Neural crest cell (in vitro differentiated cells): ENCODE measurements at places on chromosomes 4 and X. TPM values are rescaled to one million over a fixed set of nuclear protein-coding genes. Genes with fewer than 3 reads are reported as not detected.

SHOX gene
- 0.14 and 0.16 TPM in 2 replicates for total RNA-seq

FATE1 gene
- total RNA-seq = not detected in 2 replicates

S100P gene
- total RNA-seq = not detected in 2 replicates

DDIT4L gene
- 0.14 and 0.18 TPM in 2 replicates for total RNA-seq

KCND1 gene
- total RNA-seq = 1.2 TPM in 2 replicates

SLC7A11 gene
- 18.7 and 19.2 TPM in 2 replicates for total RNA-seq

GRCh38 chr4:184763150-184763780 is 29.4 kb upstream of the CENPU start:
- no peaks in the 10 kb centered on the region for H3K27me3 ChIP-seq
- no peak overlapping the region for H3K27ac ChIP-seq
- no peak for DNase-seq

DNA sequence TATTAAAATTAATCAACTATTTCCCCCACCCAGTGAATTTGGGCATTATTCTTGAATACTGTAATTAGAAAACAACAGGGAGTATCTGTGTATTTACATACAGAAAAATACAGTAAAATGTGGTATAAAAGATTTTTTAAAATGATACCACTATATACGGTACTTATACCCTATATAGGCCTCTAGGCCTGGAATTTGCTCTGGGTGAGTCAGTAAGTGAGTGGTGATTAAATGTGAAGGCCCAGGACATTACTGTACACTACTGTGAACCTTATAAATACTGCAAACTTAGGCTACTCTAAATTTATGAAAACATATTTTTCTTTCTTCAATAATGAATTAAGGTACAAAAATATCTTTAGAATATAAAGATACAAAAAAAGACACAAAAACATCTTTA is 6.3 kb upstream of the CSN3 start:
- H3K27ac ChIP-seq = no peak overlapping the region
- H3K4me1 ChIP-seq = no peaks in the 10 kb centered on the region
- H3K36me3 ChIP-seq = no peaks in the 10 kb centered on the region

DNA sequence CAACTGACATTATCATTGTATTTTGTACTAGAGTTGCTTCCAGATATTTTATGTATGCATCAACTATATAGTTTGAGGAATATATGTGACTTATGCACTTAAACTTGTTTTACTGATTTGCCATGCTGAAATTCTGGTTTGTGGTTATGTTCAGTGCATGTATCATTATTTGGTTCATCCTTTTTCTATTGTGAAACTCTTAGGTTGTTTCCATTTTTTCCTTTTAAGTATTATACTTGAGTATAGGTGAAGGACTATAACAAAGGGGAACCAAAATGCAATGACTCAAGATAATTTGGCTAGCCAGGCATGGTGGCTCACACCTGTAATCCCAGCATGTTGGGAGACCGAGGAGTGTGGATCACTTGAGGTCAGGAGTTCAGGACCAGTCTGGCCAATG is 21.1 kb upstream of the EPGN start:
- peaks cover 6% of the 10 kb centered on the region for H3K36me3 ChIP-seq
- DNase-seq = no peak
- H3K4me3 ChIP-seq = no peak overlapping the region
- no peaks in the 10 kb centered on the region for H3K27me3 ChIP-seq
- no peak overlapping the region for H3K27ac ChIP-seq
- no peaks in the 10 kb centered on the region for H3K4me1 ChIP-seq

DNA sequence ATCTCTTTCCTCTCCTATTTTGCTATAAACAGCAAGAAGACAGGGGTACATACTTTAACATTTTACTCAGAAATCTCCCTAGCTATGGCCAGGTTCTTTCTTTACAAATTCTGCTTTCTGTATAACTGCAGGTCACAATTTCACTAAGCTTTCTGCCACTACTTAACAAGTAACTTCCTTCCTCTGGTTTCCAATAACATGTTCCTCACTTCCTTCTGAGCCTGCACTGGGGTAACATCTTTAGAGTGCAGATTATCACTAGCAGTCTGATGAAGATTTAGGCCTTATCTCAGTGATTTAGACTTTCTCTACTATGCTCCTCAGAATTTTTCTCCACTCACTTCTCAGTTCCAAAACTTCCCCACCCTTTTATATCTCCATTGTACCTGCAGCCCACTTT is 1930.5 kb upstream of the AGA start:
- no peaks in the 10 kb centered on the region for H3K27me3 ChIP-seq
- H3K4me1 ChIP-seq = no peaks in the 10 kb centered on the region
- no peak for DNase-seq
- no peaks in the 10 kb centered on the region for H3K36me3 ChIP-seq
- H3K4me3 ChIP-seq = no peak overlapping the region

DNA sequence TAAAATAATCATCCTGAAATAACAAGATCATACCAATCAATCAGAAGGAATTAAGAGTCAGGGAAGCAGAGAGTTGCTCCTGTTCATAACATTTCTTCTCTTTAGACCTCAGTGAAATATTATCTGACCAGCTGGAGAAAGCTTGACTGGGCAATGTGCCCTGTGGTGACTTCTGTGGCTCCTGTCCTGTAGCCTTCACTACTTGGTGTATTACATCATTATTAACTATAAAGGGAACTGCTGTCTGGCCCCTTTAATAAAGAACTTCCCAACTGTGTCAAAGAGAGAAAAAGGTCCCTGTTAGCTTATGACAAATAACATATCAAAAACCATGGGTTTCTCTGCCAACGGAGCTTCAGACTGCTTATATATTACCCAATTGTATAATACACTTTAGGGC is 18.0 kb downstream of the OPHN1 start:
- H3K4me1 ChIP-seq = no peaks in the 10 kb centered on the region
- H3K4me3 ChIP-seq = no peak overlapping the region
- no peaks in the 10 kb centered on the region for H3K27me3 ChIP-seq
- no peak for DNase-seq

DNA sequence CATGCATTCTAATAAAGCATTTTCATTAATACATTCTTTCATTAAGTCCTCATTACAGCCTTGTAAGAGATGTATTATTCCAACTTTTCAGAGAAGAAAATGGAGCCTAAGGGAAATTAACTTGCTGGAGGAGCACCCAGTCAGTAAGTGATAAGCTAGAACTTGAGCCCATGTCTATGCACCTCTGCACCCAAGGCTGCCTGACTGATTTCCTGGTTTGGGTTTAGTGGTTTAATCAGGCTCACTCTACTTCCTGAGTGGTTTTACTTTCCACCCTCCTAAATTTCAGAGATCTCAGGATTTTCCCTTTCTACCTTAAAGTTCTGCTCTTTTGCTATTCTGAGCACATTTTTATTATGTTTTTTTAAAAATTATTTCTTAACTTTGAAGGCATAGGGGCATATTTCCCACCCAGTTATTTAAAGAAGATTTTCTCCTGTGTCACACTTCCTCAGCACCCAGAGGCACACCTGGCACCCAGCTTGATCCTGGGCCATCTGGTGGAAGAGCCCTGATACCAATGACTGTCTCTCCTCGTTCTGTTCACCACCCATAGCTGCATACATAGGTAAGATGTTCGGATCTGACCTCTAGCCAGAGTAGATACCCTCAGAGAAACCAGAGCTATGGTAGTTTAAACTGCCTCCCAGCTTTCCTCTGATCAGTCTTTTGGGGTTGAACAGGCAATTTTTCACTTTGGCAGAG is 10.4 kb downstream of the CORIN start:
- H3K4me3 ChIP-seq = no peak overlapping the region
- peaks cover 3% of the 10 kb centered on the region for H3K4me1 ChIP-seq

- no peaks in the 10 kb centered on the region for H3K4me1 ChIP-seq
- H3K27ac ChIP-seq = no peak overlapping the region
- DNase-seq = no peak
- peaks cover 8% of the 10 kb centered on the region for H3K36me3 ChIP-seq
- no peaks in the 10 kb centered on the region for H3K27me3 ChIP-seq
- H3K4me3 ChIP-seq = no peak overlapping the region
Measured at GRCh38 chr4:168758351-168758876, 251.6 kb downstream of the CBR4 start.

DNA sequence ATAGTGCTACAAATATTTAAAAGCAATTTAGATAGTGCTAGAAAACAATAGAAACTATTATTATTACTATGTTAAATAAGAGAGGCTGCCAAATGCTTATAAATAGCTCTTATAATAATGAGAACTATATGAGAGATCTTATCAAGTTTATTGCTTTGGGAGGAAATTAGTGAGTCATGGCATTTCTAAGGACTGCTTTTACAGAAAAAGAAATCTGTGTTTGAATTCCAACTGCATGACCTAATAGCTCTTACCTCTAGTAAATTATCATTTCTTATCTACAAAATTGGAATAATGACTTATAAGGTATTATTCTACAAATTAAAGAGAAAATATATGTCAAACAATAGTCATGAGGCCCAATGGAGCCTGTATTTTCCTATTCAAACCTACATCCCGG is 177.2 kb downstream of the GABRG1 start:
- H3K4me1 ChIP-seq = no peaks in the 10 kb centered on the region
- no peak overlapping the region for H3K27ac ChIP-seq
- no peak for DNase-seq
- no peak overlapping the region for H3K4me3 ChIP-seq
- H3K27me3 ChIP-seq = peaks cover 2% of the 10 kb centered on the region

GRCh38 chr4:12791536-12791935 is 692.6 kb downstream of the RAB28 start:
- no peak overlapping the region for H3K4me3 ChIP-seq
- H3K27me3 ChIP-seq = no peaks in the 10 kb centered on the region
- no peaks in the 10 kb centered on the region for H3K4me1 ChIP-seq

- H3K36me3 ChIP-seq = peaks cover 6% of the 10 kb centered on the region
- no peak overlapping the region for H3K27ac ChIP-seq
- H3K4me3 ChIP-seq = no peak overlapping the region
Measured at GRCh38 chr4:130249002-130249401, 1153.0 kb downstream of the C4orf33 start.

GRCh38 chr4:26083987-26084386 is 170.0 kb downstream of the SMIM20 start:
- no peaks in the 10 kb centered on the region for H3K4me1 ChIP-seq
- no peak for DNase-seq
- H3K4me3 ChIP-seq = no peak overlapping the region
- peaks cover 19% of the 10 kb centered on the region for H3K27me3 ChIP-seq
- H3K36me3 ChIP-seq = no peaks in the 10 kb centered on the region

DNA sequence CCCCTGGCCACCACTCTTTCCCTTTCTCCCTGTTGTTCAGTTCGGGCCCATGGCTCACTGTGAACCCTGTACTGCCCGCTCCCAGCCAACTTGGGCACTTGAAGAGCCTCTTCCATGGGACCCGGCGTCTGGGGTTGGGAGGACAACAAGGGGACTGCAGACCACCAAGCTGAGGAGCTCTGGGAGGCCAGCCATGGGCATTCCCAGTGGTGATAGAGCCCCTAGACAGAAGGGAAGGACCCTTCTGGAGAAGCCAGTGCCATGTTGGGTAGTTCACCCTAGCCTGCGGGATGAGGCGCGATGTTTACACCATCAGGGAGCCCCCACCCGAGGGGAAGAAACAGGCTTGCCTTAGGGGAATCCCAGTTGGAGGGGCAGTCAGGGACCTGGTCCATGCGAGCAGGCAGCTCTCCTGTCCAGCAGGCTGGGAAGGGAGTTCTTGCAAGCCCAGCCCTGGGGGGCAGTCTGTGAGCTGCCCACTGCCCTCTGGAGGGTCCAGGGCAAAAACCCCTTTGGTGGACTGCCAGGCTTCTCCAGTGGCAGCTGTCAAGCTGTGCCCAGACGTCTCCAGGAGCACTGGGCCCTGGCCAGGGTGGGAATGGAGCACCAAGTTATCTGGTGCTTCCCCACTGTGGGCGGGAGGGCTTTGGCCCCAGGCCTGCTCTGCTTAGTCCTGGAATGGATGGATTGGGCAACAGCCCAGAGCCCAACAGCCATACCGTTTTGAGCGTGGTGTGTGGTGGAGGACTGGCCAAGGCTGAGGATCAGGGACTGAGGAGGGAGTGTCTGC is 23.7 kb upstream of the UBA1 start:
- H3K27me3 ChIP-seq = no peaks in the 10 kb centered on the region
- no peak overlapping the region for H3K4me3 ChIP-seq
- DNase-seq = no peak
- peaks cover 5% of the 10 kb centered on the region for H3K36me3 ChIP-seq

GRCh38 chrX:420496-421223 is 34.0 kb upstream of the PPP2R3B start:
- peaks cover 2% of the 10 kb centered on the region for H3K27me3 ChIP-seq
- no peak overlapping the region for H3K4me3 ChIP-seq
- DNase-seq = no peak
- H3K4me1 ChIP-seq = no peaks in the 10 kb centered on the region

- no peak overlapping the region for H3K27ac ChIP-seq
- H3K36me3 ChIP-seq = peaks cover 3% of the 10 kb centered on the region
- DNase-seq = no peak
- H3K4me3 ChIP-seq = no peak overlapping the region
Measured at GRCh38 chr4:177008836-177009501, 216.2 kb upstream of the VEGFC start.

DNA sequence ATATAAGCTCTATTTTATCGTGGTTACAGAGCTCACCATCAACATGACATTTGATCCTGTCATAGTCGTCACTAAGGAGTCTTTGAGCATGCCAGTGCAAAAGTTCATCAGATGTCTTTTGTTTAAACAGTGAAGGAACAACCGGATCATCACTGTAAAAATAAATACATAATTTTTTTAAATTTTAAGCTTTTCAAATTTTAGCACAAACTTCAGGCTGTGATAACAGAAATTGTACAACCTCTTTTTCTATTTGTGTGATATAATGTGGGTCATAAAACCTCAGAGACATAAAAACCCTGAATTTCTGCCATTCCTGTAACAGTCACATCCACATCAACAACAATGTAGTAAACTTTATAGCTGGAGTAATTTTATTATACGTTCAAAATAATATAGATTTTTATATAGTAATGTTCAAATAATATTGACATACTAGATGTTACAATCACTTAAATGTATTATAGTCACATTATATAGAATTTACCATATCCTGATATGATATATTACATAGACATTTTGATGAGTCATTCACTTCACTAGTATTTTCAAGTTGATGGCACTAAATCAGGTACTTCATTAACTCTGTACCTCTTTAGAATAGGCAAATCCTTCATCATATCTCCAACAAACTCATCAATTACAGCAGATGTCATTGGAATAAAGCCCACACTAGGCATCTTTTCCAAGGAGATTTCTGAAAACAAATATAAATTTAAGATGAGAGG is 47.7 kb downstream of the DDX60L start:
- H3K4me1 ChIP-seq = no peaks in the 10 kb centered on the region
- no peak for DNase-seq
- no peak overlapping the region for H3K27ac ChIP-seq
- no peaks in the 10 kb centered on the region for H3K27me3 ChIP-seq
- H3K4me3 ChIP-seq = no peak overlapping the region

- no peak overlapping the region for H3K27ac ChIP-seq
- H3K4me1 ChIP-seq = no peaks in the 10 kb centered on the region
- no peaks in the 10 kb centered on the region for H3K36me3 ChIP-seq
- H3K4me3 ChIP-seq = no peak overlapping the region
- H3K27me3 ChIP-seq = no peaks in the 10 kb centered on the region
Measured at GRCh38 chr4:178577933-178578332, 1135.7 kb upstream of the AGA start.

GRCh38 chr4:59973492-59973891 is 1226.6 kb upstream of the ADGRL3 start:
- no peak overlapping the region for H3K4me3 ChIP-seq
- no peaks in the 10 kb centered on the region for H3K27me3 ChIP-seq
- H3K27ac ChIP-seq = no peak overlapping the region
- no peak for DNase-seq
- no peaks in the 10 kb centered on the region for H3K36me3 ChIP-seq
